ENCODE measurements at places on chromosomes 12 and 14. TPM values are rescaled to one million over a fixed set of nuclear protein-coding genes. Genes with fewer than 3 reads are reported as not detected.

DNA sequence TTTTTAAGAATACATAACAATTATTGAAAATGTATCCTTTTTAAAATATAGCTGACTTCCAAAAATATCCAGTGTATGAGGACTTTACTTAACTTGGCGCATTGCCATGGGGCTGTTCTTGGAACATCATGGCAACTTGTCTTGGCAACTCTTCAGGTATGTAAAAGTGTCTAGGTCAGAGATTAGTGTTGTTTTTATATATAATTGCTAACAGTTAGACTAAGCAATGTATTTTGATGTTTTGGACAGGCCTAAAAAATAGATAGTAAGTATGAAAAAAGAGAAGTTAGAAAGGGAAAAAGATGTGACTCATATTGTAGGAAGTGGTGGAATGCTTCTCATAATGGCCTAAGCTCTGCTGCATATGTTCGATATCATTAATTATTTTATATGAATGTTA, 70.9 kb downstream of the MON2 start:
- peak; percentile 20 for DNase-seq

KRT78 gene
- 0.13 TPM for total RNA-seq

MMP17 gene
- 15.6 TPM for total RNA-seq

DNA sequence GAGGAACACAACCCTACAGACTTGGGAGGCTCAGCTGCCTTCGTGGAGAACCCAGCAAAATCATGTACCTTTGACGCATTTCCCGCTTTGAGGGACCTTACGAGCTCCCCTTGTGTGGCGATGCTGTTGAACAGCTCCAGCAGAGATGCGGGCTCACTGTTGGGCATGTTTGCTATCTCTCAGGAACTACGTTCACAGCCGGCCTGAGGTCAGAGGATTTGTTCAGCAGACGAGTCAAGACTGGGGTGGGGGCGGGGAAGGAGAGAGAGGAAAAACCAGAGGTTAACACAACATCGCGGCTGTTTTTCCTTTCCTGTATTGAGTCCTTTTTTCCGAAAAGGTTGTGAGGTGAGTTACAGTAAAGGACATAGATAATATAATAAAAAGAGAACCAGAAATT, 45.9 kb downstream of the SLC25A47 start:
- DNase-seq = no peak

KRT85 gene
- total RNA-seq = not detected

GRCh38 chr12:18797604-18798003, 59.7 kb downstream of the CAPZA3 start:
- DNase-seq = no peak
